ENCODE measurements at places on chromosomes 1 and 21.
A peak's percentile ranks its signal among the peaks of the same experiment; 100 is the strongest.

DNA sequence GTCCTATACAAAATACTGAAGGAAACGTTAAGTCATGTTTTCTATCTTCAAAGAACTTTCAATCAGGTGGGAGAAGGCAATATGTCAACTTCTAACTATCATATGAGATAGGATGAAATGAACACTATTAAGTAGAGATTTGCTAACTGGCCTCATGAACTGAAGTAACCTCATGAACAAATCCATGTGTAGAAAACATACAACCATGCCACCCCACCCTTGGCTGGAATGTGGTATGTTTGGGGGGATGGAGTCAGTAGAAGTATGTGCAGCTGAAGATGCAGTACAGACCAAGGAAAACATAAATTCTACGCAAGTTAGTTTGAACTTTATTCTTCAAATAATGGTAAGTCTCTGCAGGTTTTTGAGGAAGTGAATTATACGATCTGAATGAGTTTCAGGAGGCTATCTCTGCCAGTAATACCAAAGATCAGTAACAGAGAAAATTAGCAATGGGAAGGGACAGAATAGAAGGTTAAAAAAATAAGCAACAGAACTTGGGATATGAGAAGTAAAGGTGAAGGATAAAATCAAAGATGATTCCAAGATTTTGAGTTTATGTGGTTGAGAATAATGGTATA is 4.5 kb downstream of the TRMT1L start:
- DNase-seq: peak; percentile 19

DNA sequence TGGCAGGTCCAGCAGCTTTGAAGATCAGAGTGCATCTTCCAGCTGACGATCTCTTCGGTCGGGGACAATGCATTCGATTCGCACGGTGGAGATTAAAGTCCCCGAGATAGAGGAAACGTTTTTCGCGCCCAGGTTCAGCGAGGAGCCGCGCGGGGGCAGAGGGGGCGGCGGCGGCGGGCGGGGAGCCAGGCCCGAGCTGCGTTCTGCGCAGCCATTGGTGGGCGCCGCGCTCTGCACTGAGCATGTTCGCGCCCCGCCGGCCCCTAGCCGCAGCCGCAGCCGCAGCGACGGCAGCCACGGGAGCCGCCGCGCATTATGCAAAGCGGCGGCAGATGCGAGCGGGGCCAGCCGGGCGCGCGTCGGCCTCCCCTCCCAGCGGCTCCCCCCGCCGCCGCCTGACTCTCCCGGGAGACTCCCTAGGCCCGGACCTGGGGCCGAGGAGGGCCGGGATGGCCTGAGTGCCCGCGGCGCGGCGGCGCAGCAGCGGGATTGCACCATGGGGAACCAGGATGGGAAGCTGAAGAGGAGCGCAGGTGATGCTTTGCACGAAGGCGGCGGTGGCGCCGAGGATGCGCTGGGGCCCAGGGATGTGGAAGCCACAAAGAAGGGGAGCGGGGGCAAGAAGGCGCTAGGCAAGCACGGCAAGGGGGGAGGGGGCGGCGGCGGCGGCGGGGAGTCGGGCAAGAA is at the start of gene FMN2:
Gene FMN2, plus strand, starts transcription at position 270 of the 687 bp plus-strand sequence. Its CDS starts 227 bp downstream, at position 497.
- DNase-seq: no peak

DNA sequence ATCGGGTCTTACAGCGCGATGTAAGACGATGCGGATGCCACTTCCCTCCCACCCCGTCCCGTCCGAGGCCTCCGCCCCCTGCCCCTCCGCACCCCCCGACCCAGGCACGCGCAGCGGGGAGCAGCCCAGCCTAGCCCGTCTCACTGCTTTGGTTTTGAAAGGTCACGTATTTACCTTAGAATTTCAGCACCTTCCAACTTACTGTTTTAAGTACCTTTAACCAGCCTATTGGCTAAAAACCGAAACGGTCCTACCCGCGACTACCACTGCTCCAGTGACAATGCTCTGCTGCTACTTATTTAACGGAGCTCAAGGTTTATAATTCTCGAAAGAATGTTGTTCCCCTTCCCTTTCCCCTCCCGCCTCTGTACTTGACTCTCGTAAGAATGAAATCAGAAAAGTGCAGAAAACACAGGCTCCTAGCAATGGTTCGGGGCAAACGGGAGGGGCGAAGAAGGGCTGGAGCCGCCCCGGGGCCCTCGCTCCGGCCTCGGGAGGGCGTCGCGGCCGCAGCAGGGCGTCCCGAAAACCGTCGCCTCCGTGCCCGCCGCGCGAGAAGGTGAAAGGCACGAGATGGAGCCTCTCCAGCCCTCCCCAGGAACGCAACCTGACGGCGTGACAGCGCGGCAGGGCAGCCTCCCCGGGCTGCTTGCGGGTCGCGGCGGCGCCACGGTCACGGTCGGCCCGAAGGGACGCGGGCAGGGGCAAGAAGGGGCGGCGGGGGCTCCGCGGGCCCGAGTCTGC is 667 bp downstream of the TMEM50B start:
- peak; percentile 23 for DNase-seq

GRCh38 chr1:185409763-185410528 is 92.9 kb upstream of the IVNS1ABP start:
- no peak for DNase-seq

DNA sequence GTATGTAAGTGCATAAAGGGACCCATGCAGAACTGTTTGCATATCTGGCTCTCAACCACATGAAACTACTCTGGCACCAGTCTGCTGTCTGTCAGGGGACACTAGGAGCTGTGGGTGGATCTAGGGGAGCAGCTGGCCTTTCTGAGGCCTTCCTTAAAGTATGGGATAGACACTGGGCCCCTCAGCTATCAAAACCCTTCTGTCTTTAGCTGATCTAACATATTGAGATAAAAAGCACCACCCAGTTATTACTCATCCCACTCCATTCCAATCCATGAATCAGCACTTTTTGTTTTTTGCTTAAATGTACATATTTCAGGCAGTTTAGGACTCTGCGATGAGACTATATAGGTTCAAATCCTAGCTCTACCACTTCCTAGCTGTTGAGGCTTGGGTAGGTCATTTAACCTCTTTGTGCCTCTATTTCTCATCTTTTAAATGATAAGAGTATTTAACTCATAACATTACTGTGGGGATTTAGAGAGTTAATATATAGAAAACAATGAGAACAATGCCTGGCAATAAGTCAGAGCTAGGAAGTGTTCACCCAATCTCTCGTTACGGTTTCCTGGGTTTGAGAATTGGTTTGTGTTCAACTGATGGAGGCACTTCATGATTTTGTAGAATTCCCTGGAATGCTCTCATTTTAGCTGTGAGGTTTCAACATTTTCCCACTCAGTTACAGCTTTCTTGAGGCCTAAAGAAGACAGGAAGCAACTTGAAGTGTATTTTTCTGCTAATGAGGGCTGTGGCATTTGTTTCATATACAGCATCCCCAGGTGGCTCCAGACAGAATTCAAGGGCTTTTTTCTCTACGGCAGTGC is 68.9 kb downstream of the LRIG2 start:
- DNase-seq: peak; percentile 52

GRCh38 chr1:218659911-218660677 is 315.0 kb downstream of the TGFB2 start:
- no peak for DNase-seq

- peak; percentile 52 for DNase-seq
Measured at GRCh38 chr21:29386803-29387202, 88.1 kb downstream of the BACH1 start.

DNA sequence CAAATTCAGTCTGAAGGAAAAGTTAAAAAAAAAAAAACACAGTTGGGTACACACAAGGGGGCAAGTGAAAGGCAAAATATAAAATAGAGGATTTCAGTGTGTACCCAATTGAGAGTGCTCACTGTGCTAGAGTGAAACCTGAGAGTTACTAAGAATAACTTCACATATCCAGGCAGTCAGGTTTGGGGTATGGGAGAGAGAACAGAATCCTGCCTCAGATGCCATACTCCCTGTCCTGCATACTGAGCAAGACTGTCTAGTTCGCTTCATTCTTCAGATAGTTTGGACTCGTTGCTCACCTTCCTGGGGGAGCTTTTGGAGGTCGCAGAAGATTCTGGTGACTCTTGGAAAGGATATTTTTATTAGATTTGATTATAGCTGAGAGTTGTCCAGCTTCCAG is 20.4 kb downstream of the CEP85 start:
- DNase-seq: no peak

- no peak for DNase-seq
Measured at GRCh38 chr21:29677326-29677725, 262.5 kb downstream of the GRIK1 start.

GRCh38 chr1:63592536-63593302 is 492 bp upstream of the PGM1 start:
- DNase-seq: peak; percentile 44

GRCh38 chr1:190320952-190321351 is 156.7 kb downstream of the BRINP3 start:
- peak; percentile 37 for DNase-seq

DNA sequence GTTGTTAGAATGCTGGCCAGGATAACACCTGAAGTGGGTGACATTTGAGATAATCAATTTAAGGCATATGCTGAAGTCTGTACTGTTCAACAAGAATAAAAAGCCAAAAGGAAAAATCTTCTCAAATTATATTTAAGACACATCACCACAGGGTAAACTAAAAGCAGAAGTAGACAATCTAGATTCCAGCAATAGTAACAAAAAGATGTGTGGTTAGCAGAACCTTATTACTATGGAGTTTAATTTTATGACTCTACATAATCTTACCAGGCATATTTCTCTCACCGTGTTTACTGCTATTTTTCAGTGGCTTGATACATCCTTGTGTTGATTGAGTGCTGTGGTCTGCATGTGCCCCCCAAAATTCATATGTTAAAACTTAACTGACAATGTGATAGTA is 300.4 kb upstream of the ZP4 start:
- no peak for DNase-seq

DNA sequence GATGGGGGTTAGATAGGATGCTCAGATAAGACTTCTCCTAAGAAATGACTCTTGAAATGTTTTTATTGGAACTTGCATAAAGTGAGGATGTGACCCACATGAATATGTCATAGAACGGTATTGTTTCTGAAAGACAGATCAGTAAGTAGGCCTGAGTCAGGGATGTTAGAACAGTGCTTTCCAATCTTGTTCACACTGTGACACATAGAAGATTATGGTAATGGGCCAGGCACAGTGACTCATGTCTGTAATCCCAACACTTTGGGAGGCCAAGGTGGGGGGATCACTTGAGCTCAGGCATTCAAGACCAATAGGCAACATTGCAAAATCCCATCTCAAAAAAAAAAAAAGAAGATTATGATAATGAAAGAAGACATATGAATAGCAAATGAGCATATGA is 32.9 kb downstream of the FMO4 start:
- peak; percentile 25 for DNase-seq

DNA sequence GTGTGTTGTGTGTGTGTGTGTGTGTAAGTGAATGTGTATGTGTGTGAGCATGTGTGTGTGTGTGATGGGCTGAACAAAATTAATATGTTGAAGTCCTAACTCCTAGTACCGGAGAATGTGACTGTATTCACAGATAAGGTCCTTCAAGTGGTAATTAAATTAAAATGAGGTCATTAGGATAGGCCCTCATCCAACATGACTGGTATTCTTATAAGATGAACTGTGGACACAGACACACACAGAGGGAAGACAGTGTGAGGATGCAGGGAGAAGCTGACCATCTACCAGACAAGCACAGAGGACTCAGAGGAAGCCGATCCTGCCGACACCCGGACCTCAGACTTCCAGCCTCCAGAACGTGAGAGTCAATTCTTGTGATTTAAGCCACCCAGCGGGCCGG is 91.2 kb upstream of the PGBD5 start:
- no peak for DNase-seq

- peak; percentile 32 for DNase-seq
Measured at GRCh38 chr1:77948841-77949424, 29.9 kb downstream of the FUBP1 start.

- peak; percentile 9 for DNase-seq
Measured at GRCh38 chr1:227268943-227269342, 49.3 kb downstream of the CDC42BPA start.

DNA sequence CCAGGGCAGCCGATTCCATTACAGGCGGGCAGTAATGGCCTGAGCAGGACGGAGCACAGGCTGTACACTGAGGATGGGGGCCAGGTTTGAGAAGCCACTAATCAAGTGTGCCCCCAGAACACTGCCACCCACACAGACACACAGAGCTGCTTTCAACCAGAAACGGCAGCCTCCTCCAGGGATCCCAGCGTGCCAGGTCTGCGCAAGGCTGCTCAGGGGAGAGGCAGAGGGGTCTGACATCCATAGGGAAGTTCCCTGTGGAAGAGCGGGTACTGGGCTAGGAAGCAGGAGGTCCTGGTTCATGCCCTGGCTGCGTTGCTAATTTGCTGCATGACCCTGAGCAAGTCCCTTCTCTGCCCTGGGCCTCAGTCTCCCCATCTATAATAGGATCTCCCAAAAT is 26.1 kb upstream of the ALDH4A1 start:
- no peak for DNase-seq

DNA sequence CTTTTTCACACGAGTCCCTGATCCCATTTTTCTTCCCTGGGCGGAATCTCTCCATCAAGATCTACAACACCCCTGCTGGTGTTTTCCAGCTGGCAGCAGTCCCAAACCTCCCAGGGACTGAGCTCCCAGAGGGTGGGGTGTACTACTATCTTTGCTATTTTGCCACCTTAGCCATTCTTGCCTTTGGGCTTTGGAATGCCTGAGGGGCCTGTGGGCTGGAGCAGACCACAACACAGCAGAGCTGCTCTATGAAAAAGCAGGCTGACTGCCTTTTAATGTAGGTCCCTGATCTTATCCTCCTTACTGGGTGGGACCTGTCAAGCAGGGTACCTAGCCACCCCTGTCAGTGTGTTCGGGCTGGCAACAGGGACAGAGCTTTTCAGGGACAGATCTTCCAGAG is 91.9 kb downstream of the KCNT2 start:
- no peak for DNase-seq

- DNase-seq: no peak
Measured at GRCh38 chr1:243712941-243713340, 137.1 kb downstream of the AKT3 start.

DNA sequence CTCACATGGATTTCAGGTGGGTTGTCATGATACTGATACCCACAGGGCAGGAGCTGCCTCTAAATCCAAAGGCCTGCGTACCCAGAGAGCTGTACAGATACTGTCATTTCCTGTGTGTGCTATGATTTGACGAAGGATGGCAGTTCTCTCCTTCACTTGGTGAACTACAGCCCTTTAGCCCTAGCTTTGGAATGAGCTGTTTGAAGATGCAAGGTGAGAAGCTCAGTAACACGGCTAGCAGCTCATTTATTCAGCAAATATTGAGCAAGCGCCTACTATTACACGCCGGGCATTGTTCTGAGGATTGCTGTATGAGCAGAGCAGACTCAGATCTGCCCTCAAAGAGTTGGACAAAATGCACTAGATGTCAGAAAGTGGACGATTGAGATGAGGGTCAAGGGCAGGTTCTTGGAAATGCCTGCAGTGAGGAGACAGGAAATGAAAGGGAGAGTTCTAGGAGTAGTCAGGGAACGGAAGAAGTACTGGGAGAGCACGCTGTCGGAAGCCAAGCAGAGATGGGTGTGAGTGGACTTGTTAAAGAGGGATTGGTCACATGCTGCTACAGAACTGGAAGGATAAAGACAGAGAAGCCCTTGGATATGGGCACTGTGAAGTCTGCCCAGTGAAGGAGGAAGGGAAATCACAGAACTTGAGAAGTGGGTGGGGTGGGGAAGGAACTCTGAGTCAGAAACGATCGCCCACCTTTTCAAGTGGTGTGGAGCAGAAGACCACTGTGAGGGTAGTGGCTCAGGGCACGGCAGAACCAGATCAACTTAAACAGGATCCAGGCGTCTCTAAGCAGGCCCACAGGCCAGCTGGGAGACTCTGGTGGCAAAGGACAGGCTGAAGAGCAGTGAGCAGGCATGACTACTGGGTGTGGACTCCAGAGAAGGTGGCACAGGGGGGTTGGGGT is 7.1 kb downstream of the PTGFRN start:
- peak; percentile 54 for DNase-seq
